ENCODE measurements at places on chromosomes 16 and 17.
A peak's percentile ranks its signal among the peaks of the same experiment; 100 is the strongest.

DNA sequence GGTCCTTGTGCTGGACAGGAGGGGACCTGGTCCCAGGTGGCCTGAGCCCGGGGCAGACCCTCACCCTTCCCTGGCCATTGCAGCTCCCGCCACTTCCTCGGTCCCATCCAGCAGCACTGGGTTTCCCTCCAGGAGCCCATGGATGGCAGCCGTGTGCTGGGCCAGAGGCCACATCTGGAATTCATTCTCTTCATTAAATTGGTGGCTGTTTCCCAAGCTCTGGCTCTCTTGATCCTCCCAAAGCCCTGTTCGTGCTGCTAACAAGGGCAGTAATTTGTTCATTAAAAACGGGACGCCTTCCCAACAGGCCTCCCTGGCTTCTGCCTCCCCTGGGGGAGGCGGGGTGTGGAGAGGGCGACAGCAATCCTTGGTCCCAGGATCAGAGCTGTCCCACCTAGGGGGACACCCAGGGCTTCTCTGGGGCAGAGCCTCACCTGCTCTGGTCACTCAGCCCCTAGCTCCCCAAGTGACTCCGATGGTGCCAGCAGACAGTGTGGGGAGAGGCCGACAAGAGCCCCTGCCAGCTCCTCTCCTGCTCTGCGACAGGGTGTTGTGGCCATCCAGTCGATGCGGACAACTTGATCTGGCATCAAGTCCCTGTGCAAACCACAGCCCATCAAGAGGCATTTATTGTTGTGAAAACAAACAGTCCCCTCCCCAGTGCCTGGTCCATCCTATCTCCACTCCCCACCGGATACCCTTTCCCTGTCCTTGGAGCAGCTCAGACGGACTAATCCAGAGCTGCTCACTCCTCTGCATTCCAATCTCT is 44.0 kb downstream of the SDK2 start:
- DNase-seq: no peak

DNA sequence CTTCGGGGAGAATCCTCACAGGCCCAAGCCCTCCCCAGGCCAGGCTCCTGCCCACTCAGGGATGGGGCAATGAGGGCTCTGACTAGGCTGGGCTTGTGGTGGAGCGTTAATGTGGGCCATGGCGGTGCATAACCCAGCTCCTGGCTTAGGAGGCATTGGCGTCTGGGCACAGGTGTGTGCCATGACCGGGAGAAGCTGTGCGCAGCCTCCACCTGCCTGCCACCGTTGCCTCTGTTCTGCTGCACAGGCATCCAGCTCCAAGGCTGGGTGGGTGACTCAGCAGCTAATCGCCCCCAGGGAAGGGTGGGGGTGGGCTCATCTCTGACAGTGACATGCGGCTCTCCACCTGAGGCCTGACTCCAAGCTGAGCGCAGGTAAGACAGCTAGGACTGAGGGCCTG is 3.5 kb upstream of the ARHGAP27 start:
- no peak for DNase-seq

- DNase-seq: no peak
These were observed 426.6 kb downstream of the HAPSTR1 start for GRCh38 chr16:9518051-9518450.

DNA sequence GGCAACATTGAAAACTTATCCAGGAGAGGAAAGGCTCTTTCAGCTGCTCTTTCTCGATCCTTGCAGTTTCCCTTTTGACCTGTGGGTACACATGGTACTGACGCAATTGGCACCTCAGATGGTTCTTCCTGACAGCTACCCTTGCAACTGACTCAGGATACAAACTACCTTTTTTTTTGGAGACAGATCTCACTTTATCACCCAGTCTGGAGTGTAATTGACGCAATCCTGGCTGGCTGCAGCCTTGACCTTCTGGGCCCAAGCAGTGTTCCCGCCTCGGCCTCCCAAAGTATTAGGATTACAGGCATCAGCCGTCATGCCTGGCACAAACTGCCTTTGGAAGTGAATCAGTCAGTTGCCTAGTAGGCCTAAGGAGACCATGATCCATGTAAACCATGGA is 607.2 kb downstream of the WWOX start:
- DNase-seq: no peak

- DNase-seq: no peak
These were observed 10.1 kb downstream of the TBC1D24 start for GRCh38 chr16:2484898-2485508.

- DNase-seq: no peak
These were observed 101.9 kb downstream of the STX8 start for GRCh38 chr17:9473711-9474110.

GRCh38 chr17:34533806-34534527 is 45.4 kb upstream of the TMEM132E start:
- no peak for DNase-seq

GRCh38 chr17:72471296-72471695 is 350.5 kb downstream of the SOX9 start:
- DNase-seq: no peak

GRCh38 chr16:63005356-63005755 is 969.1 kb upstream of the CDH8 start:
- DNase-seq: no peak

GRCh38 chr16:58272855-58273254 is 22.0 kb downstream of the PRSS54 start:
- no peak for DNase-seq

GRCh38 chr16:30458561-30459394 is 13.1 kb upstream of the SEPHS2 start:
- DNase-seq: peak; percentile 79

DNA sequence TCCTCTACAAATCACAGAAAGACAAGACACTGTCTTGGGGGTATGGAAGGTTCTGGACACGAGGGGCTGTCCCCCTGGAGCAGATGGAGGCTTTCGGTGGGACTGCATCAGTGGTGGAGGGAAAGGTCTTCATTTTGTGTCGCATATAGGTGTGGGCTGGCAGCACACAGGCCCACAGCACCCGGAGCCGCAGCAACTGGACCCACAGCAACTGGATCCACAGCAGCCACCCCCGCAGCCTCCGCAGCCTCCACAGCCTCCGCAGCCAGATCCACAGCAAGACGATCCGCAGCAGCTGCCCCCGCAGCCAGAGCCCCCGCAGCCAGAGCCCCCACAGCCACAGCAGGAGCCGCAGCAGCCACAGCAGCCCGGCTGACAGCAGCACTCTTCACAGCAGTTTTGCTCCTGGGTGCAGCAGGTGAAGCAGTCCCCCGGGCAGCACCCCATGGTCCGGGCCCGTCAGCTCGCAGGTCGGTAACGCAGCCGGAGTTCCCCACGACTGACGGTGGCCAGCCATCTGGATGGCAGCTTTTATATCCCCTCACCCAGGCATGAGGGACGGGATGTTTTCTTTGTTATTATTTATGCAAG is at the start of gene KRTAP17-1:
KRTAP17-1 (minus strand) TSS at position 507 of the 591 bp plus-strand sequence; CDS start at position 447, 60 bp downstream.
- no peak for DNase-seq

DNA sequence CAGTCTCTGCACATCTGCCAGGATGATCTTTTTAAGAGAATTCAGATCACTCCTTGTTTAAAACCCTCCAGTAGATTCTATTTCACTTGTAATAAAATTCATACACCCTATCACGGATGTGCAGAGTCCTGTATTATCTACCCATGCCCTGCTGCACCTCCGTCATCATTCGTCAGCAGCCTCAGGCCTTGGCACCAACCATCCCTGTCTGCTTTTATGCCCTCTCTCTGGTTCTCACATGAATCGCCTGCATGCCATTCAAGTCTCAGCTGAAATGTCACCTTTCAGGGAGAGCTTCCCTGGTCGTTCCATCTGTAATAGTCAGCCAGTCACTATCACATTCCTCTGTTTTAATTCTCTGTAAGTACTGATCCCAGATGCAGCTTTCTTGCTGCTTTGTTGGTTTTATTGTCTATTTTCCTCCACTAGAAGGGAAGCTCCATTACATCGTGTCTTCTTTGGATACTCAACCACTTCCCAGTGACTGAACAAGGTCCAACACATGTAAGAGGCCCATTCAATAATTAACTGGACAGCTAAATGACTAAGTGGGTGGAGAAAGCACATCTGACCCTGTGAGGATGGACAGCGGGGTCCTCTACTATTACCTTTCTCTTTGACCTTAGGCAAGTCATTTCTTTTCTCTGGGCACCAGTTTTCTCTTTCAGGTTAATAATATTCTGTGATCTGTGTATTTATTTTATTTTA is 81.2 kb upstream of the GOT2 start:
- DNase-seq: no peak

DNA sequence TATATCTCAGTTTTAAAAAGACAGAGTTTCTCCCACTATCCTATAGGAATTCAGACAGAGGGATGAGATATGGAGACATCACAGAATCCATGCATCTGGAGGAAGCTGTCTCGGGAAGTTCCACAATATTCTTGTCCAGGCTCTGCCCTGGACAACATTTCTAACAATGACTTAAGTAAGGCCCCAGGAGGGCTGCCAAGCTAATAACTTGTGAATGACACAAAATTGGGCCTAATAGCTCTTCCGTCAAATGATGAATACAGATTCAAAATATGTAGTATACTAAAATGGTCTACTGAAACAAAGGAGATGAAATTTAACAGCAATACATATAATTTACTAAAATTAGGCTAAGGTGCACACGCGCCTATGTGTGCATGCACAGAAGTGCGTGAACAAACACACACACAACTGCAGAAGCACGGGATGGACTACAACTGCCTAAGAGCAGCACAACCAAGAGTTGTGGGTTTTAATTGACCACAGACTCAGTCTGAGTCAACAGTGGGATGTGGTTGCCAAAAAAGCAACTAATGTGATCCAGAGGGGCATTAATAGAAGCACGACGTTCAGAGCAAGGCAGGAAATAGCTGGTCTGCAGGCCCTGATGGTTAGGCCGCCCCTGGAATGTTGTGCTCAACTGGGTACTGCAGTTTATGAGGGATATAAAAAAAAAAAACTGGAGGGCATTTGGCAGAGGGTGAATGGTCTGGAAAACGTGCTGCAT is 26.3 kb upstream of the HS3ST2 start:
- no peak for DNase-seq

DNA sequence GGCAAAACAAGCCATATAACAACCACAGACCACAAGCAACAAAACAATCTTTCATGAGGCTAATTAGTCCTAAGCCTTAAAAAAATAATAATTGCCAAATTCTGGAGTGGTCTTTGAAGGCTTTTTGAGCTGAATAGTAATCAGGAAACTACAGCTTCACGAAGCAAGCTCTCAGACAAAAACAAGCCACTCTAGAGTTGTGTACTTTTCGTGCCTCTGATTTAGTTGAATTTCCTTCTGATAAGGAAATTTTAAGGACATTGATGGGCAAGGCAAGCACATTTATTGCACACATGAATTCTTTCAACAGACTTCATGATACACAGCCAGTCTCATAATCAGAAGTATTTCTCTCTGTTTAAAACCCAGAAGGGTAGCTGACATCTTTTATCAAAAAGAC is 130.8 kb upstream of the IRX3 start:
- DNase-seq: no peak

GRCh38 chr17:31854672-31855071 is 4.4 kb downstream of the COPRS start:
- no peak for DNase-seq

- no peak for DNase-seq
These were observed 106.1 kb downstream of the ZNF423 start for GRCh38 chr16:49749816-49750215.

Data from CD4-positive, alpha-beta T cell treated with Interleukin-15 for 1 hour (primary cell).